SJSA1 (cell line): ENCODE measurements at places on chromosomes 1 and 21.

DNA sequence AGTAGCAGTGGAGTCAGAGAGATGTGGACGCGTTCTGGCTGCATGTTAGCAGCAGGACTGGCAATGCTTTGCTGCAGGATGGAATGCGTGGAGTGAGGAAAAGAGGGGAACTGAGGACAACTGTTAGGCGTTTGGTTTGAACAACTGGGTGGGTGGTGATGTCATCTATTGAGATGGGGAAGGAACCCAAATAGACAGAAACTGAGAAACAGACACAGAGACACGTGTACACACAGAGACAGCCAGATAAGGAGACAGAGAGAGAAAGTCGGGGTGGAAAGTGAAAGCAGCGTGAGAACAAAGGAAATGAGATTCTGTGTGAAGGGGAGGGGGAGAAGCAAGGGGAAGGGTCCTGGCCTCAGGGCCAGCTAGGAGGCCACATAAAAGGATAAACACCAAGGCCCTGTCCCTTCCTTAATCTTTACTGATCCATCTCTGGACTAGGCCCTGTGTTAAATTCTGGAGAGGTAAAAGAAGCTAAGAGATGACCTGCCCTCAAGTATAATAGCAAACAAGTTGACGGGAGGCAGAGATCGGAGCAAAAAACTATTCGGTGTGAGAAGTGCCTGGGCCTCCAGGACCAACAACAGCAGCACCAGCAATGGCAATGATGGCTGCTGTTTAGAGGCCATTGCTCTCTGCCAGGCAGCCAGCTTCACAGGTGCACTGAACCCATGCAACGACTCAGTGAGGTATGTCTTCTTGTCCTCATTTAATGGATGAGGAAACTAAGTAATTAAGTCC, 31.6 kb downstream of the VWA5B1 start:
- no peak overlapping the region for H3K4me3 ChIP-seq
- no peaks in the 10 kb centered on the region for H3K36me3 ChIP-seq
- no peaks in the 10 kb centered on the region for H3K27me3 ChIP-seq
- no peak overlapping the region for H3K27ac ChIP-seq
- no peak for DNase-seq

- peaks cover 8% of the 10 kb centered on the region for H3K36me3 ChIP-seq
- no peak overlapping the region for H3K27ac ChIP-seq
- H3K4me1 ChIP-seq, result peaks cover 4% of the 10 kb centered on the region; the same call in 1 of the 2 replicates
- no peak for DNase-seq
Observed at GRCh38 chr1:37926038-37926924, 20.6 kb downstream of the INPP5B start.

GRCh38 chr21:41128981-41129380, 39.0 kb upstream of the BACE2 start:
- no peaks in the 10 kb centered on the region for H3K27me3 ChIP-seq
- H3K4me1 ChIP-seq, result no peaks in the 10 kb centered on the region
- DNase-seq, result no peak
- no peak overlapping the region for H3K27ac ChIP-seq

DNA sequence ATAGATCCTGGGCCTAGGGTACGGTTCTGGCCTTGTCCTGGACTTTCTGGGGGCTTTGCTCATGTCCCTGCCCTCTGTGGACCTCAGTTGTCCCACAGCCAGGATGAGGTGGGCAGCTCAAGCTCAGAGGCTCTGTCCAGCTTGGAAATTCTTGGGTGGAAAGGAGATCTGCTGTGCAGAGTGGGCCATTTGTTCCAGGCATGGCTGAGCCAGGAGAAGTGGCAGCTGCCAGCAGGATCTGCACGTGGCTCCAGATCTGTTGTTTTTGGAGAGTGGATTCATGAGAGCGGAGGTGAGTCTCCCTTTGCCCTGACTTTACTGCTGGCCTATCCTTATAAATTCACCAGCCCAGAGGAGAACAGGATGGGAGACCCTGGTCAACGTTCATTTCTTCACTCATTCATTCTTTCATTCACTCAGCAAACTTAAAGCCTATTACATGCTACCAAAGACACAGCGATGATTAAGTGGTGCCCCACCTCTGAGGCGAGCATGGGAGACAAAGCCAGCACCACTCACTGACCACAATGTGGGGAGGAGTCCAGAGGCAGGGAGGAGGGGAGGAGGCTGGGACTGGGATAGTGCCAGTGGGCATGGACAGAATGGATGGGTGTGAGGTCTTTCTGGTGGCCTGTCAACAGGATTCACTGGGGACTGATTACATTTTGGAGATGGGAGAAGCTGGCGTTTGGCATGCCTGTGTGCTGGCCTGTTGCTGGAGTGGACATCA, 205.1 kb downstream of the TRABD2B start:
- H3K4me3 ChIP-seq, result no peak overlapping the region
- H3K4me1 ChIP-seq, result peaks cover 34% of the 10 kb centered on the region

GRCh38 chr1:97906567-97907241, 14.1 kb downstream of the DPYD start:
- peaks cover 23% of the 10 kb centered on the region for H3K4me1 ChIP-seq
- H3K27me3 ChIP-seq, result no peaks in the 10 kb centered on the region
- peak overlapping the region; percentile 86 for H3K27ac ChIP-seq
